ENCODE measurements at places on chromosomes 4 and X.

GRCh38 chr4:37370052-37370451 lies 125.5 kb downstream of the NWD2 start:
- no peak for DNase-seq

DNA sequence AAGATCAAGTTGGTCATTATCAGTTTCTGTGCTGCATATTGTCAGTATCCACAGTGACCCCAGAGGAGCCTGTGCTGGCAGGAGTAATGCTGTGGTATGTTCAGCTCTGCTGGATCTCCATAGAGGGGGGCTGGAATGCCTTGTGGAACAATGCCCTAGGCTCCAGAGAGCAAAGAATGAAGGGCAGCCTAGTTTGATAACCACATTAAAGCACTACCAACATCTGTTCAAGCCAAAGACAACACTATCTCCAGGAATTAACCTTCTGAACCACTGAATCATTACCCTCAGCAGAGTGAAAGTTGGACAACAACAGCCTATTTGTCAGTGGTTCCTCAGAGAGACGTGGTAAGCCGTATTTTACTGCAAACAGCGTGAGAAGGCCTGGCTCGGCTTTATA lies 192.3 kb upstream of the CXorf66 start:
- DNase-seq = no peak

- DNase-seq = no peak
Measured at GRCh38 chr4:42626629-42627146, 30.2 kb downstream of the ATP8A1 start.

DNA sequence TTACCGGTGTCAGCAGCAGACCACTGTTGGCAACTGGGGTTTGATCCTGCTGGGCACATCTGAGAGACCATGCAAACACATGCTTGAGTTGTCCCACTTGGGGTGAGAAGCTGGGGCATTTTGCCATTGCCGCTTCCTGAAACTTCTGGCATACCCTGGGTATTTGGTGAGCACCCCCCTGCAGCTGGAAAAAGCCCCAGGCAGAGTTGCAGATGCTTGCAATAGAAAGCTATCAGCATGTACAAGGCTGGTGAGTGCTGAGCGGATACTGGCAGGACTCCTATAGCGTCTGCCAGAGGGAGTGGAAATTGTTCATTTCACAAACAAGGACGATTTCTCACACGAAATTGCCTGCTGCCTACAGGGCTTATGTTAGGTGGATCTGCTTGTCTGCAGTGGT lies 32.3 kb downstream of the SUPT20HL1 start:
- DNase-seq = no peak

GRCh38 chr4:185786422-185786821 lies 25.6 kb downstream of the SORBS2 start:
- no peak for DNase-seq

DNA sequence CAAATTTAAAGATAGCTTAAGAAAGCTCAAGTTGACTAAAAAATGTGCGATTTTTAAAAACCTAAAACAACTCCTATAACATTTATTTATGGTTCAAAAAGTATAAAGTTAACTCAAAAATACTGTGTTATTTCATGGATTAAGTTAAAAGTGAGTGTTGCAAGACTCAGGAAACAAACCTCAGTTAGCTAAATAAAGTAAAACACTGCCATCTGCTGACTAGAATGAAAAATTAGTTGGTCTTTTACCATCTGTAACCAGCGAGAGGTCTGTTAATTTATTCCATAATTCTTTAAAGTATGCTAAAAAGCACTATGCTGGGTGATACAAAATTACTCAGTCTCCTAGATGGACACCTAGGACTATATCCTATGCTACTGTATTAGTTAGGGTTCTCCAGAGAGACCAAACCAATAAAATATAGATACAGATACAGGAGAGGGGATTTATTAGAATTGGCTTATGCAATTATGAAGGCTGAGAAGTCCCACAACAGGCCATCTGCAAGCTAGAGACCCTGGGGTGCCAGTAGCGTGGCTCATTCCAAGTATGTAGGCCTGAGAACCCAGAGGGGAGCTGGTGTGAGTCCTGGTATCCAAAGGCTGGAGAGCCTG lies 4.9 kb upstream of the WDFY3 start:
- peak; percentile 55 for DNase-seq

DNA sequence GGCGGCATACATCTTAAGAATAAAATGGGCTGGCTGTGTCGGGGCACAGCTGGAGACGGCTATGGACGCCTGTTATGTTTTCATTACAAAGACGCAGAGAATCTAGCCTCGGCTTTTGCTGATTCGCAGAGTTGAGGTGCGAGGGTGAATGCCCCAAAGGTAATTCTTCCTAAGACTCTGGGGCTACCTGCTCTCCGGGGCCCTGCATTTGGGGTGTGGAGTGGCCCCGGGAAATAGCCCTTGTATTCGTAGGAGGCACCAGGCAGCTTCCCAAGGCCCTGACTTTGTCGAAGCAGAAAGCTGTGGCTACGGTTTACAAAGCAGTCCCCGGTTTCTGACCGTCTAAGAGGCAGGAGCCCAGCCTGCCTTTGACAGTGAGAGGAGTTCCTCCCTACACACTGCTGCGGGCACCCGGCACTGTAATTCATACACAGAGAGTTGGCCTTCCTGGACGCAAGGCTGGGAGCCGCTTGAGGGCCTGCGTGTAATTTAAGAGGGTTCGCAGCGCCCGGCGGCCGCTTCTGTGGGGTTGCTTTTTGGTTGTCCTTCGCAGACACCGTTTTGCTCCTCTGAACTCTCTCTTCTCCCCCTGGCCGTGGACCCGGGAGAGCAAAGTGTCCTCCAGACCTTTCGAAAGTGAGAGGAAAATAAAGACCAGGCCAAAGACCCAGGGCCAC lies 1.9 kb downstream of the SHOX start:
- DNase-seq = no peak

GRCh38 chr4:85970535-85970934 lies 389.3 kb downstream of the MAPK10 start:
- DNase-seq = no peak

DNA sequence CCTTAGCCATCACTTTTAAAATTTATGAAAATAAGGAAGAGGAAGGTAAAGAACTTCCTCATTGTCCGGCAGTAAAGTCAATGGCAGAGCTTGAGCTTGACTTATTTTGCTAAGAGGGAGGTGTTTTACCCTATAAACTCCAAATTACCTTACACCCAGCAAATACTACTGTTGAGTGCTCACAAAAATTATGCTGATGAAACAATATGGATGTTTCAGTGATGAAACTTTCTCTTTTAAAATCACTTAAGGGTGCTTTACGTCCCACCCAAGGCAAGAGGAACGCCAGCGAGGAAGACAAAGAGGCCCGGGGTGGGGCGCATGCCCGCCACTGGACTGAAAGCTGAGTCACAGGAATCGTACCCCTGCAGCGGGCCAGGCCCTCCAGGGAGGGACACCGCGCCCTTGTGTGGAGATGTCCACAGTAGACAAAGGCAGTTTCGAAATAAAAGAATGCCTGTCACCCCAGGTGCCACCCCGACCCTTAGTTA lies 560 bp upstream of the TMSB4X start:
- DNase-seq = no peak

- no peak for DNase-seq
Measured at GRCh38 chrX:916230-916599, 285.6 kb downstream of the SHOX start.

DNA sequence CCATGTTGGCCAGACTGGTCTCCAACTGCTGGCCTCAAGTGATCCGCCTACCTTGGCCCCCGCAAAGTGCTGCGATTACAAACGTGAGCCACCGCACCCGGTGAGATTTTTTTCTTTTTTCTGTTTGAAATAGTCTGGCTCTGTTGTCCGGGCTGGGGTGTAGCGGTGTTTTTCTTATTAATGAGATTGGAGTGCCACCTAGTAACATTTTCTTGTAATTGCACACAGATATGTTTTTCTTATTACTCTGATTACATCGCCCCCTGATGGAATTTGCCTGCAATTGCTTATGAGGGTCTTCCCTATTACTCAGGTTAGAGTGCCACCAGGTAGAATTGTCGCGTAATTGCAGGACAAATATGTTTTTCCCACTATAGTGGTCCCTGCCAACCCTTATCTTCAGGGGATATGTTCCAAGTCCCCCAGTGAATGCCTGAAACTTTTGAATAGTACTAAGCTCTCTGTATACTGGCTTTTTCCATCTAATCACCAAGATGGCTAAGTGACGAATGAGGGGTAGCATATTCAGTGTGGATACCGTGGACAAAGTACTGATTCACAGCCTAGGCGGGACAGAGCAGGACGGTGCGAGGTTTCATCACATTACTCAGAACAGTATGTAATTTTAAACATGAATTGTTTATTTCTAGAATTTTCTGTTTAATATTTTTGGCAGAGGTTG lies 8.6 kb upstream of the PDHA1 start:
- no peak for DNase-seq

DNA sequence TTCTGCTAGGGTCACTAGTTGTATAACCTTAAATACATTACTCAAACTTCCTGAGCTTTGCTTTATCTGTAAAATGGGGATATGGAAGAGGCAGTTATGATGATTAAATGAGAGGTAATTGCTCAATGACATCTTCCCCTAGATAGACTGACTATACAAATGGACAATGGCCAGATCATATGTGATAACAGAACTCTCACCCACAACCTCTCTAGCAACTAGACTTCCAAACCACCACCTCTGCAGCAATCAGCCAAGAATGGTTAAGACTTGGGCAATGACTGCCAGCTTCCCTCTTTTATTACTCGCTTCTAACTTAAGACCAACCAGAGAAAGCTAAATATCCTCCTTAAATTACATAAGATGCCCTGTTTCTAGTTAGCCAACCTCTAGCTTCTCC lies 2.9 kb upstream of the SEPSECS start:
- DNase-seq = no peak

DNA sequence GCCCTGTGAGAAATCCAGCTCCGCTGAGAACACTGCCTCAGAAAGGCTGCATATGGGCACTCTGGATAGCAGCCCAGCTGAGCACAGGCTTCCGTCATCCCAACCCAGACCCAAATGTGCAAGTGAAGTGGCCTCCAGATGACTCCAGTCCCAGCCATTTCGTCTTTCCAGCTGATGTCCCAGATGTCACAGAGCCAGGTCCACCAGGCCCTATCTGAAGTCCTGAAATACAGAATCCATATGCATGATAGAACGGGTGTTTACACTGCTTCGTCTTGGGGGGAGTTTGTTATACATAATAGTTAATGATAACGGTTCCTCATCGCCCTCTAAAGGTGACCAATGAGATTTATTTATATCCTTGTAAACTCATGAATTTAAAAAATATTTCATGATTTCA lies 72.6 kb upstream of the TRIM2 start:
- DNase-seq = no peak

DNA sequence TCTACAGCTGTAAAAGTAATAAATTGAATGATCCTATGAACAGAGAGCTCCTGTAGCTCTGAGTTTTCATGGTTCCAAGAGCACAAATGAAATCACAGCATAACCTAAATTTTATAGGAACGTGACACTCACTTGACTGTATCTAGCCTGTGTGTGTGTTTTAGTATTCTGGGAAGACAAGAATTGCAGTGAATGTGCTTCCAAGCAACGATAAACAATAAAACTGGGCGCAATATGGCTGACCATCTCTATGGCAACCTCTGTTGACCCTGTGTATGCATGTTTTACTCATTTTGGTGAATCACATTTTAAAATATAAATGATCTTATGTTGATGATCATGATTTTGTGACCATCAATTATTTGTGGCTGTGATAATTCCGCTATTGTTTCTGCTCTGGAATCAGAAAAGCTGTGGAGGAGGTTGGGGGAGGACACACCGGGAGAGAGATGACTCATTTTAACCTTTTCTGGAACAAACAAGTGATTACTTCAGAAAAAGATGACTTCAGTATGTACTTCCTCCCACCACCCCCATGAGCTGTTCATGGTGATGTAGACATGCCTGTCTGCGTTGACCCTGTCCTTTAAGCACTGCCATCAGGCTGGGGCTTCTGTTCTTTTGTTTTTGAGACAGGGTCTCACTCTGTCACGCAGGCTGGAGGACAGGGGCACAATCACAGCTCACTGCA lies 31.8 kb downstream of the USP11 start:
- no peak for DNase-seq

- DNase-seq = no peak
Measured at GRCh38 chr4:11647433-11647832, 218.7 kb upstream of the HS3ST1 start.

DNA sequence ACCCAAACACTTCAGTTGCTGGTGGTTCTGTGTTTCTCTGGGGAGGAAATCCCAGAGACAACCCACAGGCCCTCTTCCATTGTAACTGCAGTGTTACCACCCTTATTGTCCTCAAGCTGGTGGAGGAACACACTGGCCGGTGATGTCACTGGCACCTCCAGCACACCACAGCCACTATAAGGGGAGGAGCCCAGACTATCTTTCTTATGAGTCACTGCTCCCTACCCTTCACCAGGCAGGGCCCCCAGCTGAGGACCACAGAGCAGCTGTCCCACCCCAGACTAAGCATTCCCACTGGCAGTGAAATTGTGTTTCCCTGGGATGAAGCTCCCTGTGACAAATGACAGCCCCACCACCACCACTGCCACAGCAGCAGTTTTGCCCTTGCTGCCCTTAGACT lies 171.8 kb upstream of the FGF16 start:
- DNase-seq = no peak

DNA sequence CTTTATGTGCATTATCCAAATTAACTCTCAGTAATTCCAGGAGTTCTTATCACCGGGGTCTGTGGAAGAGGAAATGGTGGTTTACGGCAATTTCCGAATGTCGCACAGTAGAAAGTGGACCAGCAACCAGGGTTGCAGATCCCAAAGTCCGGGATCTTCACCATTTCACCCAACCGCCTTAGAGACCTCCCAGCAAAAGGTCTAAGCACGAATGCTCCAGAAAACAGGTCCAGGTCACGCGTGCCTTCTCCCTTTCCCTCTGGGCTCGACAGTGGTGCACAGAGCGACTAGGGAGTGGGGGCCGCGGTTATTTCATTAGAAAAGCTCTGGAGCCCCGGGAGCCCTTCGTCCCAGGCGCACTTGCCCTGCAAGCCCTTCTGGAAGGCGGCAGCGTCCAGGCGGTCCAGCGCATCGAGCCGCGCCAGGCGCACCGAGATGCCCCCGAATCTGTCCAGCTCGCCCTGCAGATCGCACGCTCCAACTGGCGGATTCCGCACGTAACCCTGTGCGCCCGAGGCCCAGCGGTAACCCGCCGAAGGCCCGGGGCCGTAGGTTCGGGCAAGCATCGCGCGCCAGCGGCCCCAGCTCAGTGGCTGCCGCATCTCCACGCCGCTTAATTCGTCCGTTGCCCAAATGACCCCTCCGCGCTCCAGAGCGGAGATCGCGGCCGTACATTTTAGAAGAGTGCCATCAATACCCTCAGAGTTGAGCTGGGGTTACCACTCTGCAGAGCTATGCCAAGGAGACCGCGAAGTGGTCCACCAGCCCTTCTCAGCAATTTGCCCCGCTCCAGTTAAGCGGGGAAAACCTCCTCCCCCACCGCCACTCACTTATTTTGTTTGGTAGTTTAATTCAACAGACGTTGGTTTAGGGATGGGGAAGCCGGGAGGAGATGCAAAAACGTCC lies at the start of gene NUDT6:
NUDT6 (minus strand) TSS at position 627 of the 906 bp plus-strand sequence; CDS start at position 602, 25 bp downstream.
- no peak for DNase-seq
